ENCODE measurements at places on chromosomes 6 and 20.

DNA sequence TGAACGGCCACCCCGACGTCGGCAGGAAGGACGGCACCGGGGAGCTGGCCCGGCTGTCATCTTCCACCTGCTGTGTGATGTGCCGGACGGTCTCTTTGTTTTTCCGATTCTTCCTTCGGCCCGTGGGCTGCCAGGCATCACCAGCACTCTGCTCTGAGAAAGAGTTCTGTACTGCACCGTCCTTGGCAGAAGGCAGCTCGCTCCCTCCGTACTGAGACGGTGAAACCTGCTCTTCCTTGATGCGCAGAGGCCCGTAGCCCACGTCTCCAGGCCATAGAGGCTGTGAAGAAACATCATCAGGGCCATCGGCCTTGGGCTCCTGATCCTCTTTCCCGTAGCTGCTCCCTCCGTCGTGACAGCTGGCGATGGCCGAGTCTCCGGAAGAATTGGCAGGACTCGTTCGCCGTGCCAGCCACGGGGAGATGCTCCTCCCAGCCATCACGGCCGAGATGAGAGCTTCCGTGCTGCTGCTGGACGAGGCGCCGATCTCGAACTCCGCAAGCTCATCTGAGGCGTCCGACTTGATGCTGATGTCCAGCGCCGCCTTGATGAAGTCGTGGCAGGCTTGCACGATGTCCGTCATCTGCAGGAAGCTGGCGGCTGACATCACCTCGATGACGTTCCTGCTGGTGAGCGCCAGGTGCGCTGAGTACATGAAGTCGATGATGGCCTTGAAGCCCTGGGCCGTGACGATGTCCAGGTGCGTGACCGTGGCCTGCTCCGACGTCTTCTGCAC lies 41.1 kb downstream of the ZBTB46 start:
- no peak for DNase-seq

DNA sequence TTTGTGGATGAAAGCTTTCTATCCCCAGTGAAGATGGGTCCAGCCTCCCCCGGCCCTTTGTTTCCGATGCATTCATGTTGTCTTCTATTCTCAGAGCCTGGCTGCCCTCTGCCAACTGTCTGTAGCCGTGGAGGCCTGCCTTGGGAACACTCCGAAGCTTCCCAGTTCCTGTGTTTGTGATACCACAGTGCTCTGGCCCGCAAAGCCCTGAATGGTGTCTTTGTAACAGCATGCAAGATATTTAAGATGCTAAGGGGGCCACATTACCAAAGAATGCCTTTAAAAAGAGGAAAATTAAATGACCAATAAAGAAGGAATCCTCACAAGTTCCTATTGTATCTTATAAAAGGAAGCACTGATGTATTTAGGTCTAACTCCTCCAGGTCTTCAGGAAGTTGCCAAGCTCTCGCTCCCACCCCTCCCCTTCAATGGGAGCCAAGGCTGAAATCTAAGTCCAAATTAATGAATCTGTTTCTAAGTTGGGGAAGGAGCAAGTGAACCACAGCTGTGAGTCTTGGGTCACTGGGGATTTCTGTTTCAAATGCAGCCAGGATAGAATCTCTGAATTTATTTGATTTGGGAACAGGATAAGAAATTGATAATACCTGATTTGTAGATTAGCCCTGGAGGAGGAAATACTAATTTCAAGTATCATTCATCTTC lies 596.1 kb downstream of the QKI start:
- DNase-seq = no peak

DNA sequence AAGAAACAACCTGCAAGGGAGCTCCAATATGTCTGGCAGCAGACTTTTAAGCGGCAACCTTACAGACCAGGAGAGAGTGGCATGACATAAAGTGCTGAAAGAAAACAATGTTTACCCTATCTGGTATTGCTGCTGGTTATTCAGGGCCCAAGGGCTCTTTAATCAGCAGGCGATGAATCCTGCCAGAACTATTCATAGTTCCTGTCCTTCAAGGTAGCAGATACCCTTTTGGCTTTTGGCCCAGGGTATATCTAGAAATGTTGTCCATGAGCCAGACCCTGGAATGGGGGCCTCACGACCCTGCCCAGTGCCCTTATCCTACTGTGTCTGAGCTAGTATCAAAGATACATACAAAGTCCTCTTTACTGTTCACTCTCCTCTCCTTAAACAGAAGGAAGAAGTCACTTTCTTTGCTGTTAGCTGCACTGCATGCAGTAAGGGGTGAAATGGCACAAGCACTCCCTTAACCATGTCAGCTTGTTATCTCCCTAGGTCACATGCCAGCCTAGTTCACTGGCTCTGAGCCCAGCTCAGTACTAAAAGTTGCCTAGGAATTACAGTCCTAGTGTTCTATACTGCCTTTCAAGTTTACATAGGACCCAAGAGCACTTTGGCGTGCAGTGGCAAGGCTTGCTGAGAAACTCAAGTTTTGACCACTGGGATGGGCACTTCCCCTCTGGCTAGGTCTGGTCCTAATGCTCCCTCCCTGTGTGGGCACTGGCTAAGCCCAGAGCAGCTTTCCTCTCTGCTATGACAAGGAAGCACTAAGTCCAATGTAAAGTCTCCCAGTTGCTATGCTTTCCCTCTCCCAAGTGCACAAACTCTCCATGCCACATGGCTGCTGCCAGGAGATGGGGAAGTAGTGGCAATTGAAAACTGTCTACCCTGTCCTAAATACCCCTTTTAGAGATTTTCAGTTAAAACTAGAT lies 122.0 kb downstream of the HTR1B start:
- no peak for DNase-seq

- no peak for DNase-seq
Measured at GRCh38 chr6:15862810-15863209, 200.0 kb upstream of the DTNBP1 start.

- DNase-seq = no peak
Measured at GRCh38 chr6:33018418-33018817, 9.0 kb upstream of the HLA-DOA start.

GRCh38 chr6:52149949-52150348 lies 36.2 kb upstream of the IL17A start:
- no peak for DNase-seq

- no peak for DNase-seq
Measured at GRCh38 chr6:38391206-38391605, 248.5 kb downstream of the BTBD9 start.

GRCh38 chr6:122818866-122819265 lies 29.8 kb downstream of the SMPDL3A start:
- no peak for DNase-seq

GRCh38 chr6:25950297-25950696 lies 12.3 kb upstream of the TRIM38 start:
- DNase-seq = no peak

- DNase-seq = no peak
Measured at GRCh38 chr6:35025232-35026188, 115.6 kb downstream of the TCP11 start.

- DNase-seq = no peak
Measured at GRCh38 chr6:36136034-36136433, 5.7 kb downstream of the MAPK13 start.

DNA sequence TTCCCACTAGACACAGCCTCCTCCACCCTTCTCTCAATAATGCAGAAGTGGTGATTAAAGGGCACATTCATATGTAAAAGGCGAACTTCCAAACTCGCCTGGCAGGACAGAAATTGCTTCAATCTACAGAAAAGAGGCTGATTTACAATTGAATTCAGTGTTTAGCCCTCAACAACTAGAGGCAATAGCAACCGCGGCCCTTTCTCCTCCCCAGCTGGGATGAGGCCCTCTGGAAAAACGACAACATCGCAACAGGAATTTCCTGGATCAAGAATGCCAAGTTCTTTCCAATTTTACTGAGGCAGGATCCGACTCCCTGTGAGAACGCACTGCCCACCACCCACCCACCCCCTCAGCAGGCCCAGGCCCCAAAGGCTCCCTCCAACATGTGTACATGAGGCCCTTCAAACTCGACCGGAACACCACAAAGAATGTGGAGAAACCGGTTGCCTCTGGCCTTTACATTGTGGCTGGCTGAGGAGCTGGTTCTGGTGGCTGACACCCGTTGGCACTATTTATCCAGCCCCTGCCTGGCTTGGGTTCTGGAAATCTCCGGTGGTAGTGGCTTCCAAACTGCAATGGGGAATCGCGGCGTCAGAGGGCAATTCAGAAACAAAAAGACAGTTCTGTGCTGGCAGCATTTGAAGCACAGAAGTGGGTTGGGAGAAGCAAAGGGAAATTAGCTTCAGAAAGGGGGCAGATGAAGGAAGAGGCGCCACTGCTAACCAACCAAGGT lies 36.8 kb downstream of the ZMYND8 start:
- no peak for DNase-seq

DNA sequence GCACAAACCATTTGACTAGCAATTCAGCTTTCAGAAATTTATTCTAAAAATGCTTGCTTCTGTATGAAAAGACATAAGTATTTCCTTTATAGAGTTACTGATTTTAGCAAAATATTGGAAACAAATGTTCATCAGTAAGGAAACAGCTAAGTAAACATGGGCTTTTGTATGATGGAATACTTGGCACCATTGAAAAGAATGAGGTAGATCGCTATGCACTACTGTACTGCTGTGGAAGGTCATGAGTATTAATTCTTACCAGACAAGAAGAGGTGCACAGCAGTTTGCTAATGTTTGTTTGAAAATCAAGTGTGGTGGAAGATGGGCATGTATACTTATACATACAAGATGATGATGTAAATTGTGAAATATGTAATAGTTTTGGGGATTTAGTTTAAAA lies 73.0 kb downstream of the FARS2 start:
- no peak for DNase-seq

GRCh38 chr6:118893064-118893806 lies 717 bp upstream of the ASF1A start:
- no peak for DNase-seq

GRCh38 chr20:62142252-62143080 lies 728 bp downstream of the PSMA7 start:
- no peak for DNase-seq

GRCh38 chr6:80129485-80129884 lies 23.0 kb downstream of the BCKDHB start:
- no peak for DNase-seq

DNA sequence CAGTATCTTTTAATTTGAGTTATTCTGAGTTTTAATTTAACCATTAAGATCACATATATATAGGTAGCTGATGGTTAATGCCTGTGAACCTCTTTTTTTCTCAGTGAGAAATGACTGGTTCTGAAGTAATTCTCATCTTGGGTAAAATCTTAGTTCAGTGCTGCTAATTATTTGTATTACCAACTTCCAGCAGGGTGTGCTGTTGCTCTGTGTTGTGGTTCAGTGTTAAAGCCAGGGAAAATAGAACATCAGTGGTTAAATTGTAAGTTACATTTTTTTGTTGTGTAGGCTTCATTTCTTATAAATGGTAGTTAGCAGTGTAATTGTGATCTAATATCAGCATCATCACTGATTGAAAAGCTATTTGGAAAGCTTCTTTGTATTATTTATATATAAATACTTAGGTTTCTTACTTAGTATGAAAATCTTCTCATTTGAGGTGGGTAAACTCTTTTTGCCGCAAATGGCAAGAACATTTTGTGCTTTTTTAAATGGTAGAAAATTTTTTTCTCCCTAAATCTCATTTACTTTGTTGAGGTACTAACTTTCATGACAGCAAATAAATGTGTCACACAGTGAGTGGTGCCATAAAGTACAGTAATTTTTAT lies 43.7 kb downstream of the CDC5L start:
- DNase-seq = no peak

DNA sequence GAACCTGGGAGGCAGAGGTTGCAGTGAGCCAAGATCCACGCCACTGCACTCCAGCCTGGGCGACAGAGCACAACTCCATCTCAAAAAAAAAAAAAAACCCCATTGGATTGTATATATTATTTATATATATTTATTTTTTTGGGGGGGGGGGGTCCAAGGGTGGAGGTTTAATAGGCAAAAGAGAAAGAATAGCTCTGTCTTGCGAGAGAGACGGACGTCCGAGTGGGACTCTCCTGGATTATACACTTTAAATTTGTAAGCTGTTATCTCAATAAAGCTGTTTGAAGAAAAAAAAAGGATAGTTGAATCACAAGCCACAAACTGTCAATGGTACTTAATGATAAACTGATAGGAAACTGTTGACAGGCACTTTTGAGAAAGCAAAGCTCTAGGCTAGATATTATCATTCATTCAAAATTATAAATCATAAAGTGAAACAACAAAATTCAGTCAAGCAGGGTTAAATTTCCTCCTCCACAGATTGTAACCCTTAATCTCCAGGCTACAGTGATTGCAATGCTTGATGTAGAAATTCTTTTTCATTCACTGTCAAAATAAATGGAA lies 20.3 kb downstream of the EIF2S2 start:
- DNase-seq = no peak

DNA sequence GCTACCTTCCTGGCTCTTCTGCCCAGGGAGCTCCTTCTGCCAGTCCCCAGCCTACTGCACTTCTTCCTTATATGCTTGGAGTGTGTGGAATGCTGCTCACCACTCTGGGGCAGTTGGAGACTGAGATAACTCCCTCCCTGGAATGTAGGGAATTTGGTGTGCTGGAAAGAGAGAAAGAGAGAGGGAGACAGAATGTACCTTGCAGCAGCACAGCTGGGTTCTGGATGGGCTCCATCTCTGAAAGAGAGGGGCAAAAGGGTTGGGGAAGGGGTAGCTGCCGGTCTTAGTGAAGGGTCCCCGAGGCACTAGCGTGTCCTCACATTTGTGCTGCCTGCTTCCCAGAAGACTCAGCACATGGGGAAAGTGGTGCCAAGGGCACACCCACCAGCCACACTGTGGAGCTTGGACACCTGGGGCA lies 40.2 kb upstream of the DDR1 start:
- DNase-seq = no peak

DNA sequence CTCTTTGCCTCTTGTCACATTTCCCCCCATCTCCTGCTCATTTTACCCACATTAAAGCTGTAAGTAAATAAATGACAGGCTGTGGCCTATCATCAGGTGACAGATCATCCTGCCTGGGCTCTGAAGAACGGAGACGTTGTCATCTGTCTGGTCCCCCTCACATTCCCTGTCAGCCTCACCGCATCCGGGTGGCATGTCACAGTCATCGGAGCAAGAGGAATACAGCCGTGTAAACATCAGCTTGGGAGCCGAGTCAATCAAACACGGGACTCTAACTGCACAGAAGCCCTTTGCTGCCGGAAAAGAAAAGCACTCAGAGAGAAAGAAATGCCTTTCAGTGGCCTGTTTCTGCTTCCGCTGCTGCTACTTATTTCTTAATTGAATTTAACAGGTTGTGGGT lies 371.9 kb upstream of the ID4 start:
- DNase-seq = no peak

DNA sequence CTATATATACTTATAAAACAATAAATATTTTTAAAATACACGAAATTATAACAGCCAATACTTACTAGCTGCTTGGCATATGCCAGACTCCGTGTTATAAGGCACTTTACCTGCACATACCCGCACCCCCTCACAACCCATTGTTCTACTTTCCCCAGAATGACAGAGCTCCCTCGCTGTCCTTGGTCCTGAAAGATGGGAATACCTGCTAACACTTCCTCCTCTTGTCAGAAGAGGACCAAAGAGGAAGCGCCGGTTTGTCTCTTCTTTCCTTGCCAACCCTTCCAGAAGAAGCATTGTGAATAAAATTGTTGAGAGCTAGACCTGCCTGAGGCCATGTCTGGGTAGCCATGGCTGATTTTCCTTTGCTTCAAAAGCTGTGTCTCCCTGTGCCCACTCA lies 149.3 kb downstream of the PTPRT start:
- no peak for DNase-seq

All from T-helper 17 cell (primary cell).